Stimulated activated CD4-positive, alpha-beta T cell treated with anti-CD3 and anti-CD28 coated beads, TNF-alpha, amount 100 ng/mL, for 4 hours (primary cell): ENCODE measurements at places on chromosomes 1 and 21.

- no peak for DNase-seq
Measured at GRCh38 chr1:162690672-162691434, 58.6 kb downstream of the DDR2 start.

- DNase-seq: no peak
Measured at GRCh38 chr1:236608930-236609726, 4.8 kb upstream of the HEATR1 start.

DNA sequence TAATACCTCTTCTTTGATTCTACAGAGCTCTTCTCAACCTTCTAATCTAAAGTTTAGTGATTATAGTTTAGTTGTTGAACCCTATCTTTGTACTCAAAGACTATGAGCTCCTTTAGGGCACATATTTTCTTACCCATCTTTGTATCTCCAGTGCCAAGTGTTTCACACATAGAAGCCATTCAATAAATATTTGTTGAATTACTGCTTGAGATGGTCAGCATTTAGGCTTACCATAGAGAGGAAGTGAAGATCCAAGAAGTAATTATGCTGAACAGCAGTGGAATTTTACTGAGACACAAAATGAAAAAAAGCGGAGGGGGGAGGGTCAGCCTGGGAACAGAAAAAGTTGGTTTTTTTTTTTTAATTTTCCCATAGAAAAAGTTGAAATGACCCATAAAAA lies 21.9 kb downstream of the PIK3R3 start:
- DNase-seq: no peak

GRCh38 chr21:34182436-34182835 lies 109.1 kb downstream of the MRPS6 start:
- no peak for DNase-seq

DNA sequence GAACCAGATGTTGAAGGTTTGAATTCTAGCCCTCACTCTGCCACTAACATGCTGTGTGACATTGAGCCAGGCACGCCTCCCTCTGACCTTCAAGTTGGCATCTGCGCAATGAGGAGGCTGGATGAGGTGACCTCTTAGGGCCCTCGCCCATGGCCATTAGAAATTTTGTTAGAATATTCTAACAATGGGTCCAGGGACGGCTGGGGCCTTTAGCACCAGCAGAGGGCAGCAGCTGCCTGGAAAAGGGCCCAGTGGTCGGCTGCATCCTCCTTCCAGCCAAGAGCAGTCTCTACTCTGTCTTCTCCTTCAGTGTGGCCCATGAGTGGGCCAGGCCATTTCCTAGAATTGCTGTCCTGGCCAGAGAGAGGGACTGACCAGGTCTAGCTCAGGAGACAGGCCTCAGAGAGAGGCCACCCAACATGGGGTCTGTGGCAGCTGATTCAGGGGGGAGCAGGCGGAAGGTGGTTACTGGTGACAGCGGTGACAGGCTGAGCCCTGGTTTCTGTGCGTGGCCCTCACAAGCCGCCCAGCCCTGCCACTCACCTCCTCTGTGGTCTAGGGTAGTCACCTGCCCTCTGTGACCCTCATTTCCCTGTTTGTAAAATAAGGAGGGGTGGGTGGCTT lies 101.3 kb upstream of the ACTL8 start:
- DNase-seq: no peak

GRCh38 chr1:46394872-46395465 lies 852 bp downstream of the FAAH start:
- no peak for DNase-seq

GRCh38 chr1:153168686-153169085 lies 18.0 kb upstream of the SPRR2G start:
- no peak for DNase-seq

- no peak for DNase-seq
Measured at GRCh38 chr1:168473126-168473525, 70.7 kb downstream of the XCL2 start.

DNA sequence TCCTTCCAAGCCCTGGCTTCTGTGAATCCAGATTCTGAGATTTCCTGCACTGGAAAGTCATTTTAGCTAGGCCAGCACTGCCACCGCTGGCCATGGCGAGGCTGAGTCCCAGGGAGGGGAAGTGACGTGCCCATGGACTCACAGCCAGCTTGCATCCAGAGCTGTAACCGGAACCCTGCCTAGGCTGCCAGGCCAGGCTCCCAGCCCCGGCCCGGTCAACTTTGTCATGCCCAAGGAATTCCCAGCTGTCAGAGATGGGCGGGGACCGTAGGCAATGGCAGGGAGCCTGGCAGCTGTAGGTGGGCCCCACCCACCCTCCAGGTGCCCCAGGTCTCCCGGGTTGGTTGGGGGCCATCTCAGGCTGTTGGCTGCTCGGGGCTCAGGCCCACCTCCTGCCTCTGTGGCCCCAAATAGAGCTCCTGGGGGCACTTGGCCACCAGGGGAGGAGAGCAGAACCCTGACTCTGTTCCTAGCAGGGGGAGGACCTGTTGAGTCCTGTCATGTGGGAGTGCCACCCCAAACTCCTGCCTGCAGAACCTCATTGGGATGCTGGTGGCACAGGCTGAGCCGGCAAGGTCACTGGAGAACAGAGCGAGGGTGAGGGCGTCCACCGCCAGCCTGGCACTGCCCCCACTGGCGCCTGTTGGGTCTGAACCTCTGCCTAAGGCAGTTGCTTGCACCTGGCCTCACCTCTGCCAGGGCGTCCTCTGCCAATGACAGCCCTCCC lies 57.8 kb downstream of the FOXO6 start:
- no peak for DNase-seq

DNA sequence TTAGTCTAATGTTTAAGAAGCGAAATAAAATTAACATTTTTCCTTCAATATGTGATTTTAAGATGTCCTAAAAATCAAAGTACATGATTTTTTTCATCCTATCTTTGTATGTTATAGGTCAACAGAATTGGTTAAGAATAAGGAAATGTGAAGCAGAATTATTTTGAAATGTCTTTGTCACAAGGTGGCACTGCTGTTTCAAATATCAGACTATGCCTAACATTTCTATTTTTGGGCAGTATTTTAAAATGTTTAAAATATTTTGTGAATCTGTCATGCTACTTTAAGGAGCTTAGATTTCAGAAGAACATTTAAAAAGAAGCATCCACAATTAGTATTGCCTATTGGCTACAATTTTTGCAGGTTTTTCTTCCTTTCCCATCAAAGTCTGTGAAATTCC lies 38.7 kb downstream of the AMY1C start:
- no peak for DNase-seq

GRCh38 chr1:118183586-118183985 lies 1.4 kb downstream of the SPAG17 start:
- DNase-seq: no peak

GRCh38 chr1:213492161-213493041 lies 441.4 kb downstream of the RPS6KC1 start:
- no peak for DNase-seq

- DNase-seq: no peak
Measured at GRCh38 chr1:67869233-67869632, 36.0 kb upstream of the GNG12 start.

DNA sequence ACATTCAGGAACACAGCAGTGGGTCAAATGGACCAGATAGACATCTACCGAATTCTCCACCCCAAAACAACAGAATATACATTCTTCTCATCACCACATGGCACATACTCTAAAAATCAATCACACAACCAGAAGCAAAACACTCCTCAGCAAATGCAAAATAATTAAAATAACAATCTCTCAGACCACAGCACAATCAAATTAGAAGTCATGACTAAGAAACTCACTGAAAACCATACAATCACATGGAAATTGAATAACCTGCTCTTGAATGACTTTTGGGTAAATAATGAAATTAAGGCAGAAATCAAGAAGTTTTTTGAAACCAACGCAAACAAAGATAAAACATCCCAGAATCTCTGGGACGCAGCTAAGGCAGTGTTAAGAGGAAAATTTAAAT lies 49.2 kb downstream of the ZP4 start:
- DNase-seq: no peak

DNA sequence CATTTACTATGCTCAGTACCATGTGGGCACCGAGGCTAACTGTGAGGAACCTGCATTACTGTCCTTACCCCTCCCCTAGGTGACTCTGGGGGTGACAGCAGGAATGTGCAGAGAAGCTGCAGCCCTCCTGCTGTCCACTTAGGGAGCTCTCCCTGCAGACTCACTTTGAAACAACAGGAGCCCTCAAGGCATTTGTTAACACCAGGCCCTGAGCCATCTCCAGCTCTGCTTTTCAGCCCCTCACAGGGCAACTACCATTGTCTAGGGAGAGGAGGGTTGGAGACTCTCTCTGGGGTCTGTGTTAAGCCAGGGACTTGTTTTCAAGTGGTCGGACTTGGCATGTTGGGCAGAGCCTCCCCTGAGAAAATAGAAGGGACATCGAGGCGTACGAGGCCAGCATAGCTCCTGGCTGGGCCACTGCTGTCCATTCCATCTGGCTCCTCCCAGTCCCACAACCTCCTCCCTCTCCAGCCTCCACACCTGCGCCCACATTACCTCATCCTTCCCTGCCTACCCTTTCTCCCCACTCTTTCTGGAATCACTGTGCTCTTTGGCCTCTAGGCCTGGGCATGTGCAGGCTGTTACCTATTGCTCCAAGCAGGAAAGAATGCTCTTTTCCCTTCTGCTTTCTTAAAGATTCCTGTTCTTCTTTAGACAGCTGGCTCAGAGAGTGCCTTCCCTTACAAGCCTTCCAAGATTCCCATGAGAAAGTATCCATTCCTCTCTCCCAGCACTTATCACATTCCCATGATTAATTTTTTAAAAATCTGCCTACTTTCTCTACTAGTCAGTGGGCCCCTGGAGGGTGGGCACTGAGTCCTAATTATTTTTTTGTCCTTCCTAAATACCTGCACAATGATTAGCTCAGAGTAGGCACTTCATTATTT lies 102.7 kb upstream of the GCLM start:
- DNase-seq: no peak

GRCh38 chr1:55575571-55576279 lies 360.6 kb upstream of the USP24 start:
- DNase-seq: no peak

DNA sequence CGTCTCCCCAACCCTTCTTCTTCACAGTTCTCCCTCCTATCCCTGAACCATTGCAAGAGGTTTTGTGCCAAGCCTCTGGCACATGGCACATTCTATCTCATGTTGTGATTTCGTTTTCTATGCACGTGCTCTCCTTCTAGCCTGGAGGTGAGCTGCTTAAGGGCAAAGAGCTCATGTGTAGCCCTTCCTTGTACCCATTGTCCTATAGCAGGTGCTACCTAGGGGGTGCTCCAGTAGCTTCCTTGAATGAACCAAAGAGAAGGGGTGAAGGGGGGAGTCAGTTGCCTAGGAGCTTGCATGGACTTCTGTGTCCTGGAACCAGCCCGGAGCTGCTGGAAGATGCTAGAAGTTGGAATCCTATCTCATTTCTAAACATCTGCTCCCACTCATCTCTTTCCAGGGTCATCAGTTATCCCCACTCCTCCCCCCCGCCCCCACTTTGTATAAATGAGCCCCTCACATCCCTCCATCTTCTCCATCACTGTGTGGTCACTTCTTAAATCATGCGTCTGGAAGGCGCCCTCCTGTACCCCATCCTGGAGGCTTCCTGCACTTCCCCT lies 535 bp upstream of the DISC1 start:
- no peak for DNase-seq

- no peak for DNase-seq
Measured at GRCh38 chr1:160129046-160129445, 13.5 kb downstream of the ATP1A2 start.

- no peak for DNase-seq
Measured at GRCh38 chr21:42028766-42029425, 18.7 kb upstream of the ZBTB21 start.

GRCh38 chr1:173410794-173411236 lies 66.3 kb upstream of the PRDX6 start:
- no peak for DNase-seq

DNA sequence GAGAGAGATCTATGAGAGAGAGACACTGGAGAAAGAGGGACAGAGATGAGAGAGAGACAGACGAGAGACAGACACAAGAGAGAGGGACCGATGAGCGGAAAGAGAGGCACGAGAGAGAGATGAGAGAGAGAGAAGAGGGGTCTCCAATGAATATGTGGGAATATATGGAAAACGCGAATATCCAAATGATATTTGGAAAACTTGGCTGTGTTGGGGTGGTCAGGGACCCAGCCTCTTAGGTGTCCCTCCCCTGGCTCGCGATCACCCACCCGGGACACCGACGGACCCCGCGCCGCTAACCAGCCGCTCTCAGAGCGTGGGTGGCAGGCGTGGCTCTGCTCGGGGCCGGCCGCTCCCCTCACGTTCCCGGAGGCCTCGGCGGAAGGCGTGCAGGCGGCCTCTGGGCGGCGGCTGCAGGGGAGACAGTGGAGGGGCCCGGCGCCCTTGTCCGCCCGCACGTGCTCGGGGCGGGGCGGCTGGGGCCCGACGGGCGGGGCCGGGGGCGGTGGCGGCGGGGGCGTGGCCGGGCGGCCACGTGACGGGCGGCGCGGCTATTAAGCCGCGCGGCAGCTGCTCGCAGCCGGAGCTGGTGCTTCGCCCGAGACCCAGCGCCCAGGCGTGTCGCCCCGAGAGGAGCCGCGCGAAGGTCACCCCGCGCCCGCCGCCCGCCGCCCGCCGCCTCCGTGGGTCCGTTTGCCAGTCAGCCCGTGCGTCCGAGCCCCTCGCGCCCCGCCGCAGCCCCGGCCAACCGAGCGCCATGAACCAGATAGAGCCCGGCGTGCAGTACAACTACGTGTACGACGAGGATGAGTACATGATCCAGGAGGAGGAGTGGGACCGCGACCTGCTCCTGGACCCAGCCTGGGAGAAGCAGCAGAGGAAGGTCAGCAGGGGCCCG lies at the start of gene ACTN2:
Gene ACTN2 (plus strand): TSS at position 583 of the 898 bp plus-strand sequence. CDS start 175 bp downstream, at position 758.
- DNase-seq: peak; percentile 31

- no peak for DNase-seq
Measured at GRCh38 chr21:31052489-31053142, 14.3 kb upstream of the KRTAP19-8 start.

- DNase-seq: no peak
Measured at GRCh38 chr1:41539418-41539805, 54.9 kb upstream of the EDN2 start.

DNA sequence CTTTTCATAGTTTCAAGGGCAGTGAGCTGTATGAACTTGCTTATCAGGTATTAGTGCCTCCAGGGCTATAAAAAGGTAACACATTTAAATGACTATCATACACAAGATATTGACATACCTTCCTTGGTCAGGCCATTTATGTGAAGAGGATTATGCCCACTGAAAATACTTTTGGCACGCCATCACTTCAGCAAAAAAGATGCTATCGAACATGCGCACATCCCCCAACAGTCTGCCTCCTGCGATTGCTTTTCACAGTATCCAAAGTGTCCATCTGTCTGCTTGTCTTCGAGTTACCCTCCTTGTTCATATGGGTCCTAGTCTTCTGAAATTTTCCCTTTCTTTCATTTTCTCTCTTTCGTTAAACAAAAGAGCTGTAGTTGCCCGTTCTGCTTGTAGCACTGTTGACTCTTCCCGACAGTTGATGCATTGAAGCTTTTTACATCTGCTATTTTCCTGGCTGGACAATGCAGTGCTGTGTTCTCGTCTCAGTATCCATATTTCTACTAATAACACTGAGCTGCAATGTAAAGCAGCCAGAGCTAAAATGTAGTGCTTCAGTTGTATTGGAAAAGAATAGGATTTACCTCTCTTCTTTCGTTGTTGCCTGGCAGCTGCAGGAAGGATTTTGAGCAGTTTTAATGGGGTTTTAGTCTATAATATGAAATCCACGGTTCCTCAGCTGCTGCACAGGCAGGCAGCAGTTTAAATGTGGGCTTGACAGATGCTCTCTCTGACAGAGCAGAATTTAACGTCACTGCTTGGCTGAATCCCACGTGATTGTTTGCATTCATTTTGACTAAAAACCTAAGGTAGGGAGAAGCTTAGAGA lies at the start of gene B3GALT2:
Gene B3GALT2 (minus strand): TSS at position 713 of the 831 bp plus-strand sequence. CDS start 5,051 bp downstream, outside the sequence.
- DNase-seq: no peak
